Cardiac muscle cell (in vitro differentiated cells and primary cell): ENCODE measurements at places on chromosomes 1 and 21. TPM values are rescaled to one million over a fixed set of nuclear protein-coding genes. Genes with fewer than 3 reads are reported as not detected.

GRCh38 chr1:106290805-106291501, 765.5 kb upstream of the PRMT6 start:
- H3K4me1 ChIP-seq = peaks cover 4% of the 10 kb centered on the region
- H3K4me3 ChIP-seq = no peak overlapping the region
- no peaks in the 10 kb centered on the region for H3K36me3 ChIP-seq
- H3K27ac ChIP-seq = no peak overlapping the region
- DNase-seq = no peak

DNA sequence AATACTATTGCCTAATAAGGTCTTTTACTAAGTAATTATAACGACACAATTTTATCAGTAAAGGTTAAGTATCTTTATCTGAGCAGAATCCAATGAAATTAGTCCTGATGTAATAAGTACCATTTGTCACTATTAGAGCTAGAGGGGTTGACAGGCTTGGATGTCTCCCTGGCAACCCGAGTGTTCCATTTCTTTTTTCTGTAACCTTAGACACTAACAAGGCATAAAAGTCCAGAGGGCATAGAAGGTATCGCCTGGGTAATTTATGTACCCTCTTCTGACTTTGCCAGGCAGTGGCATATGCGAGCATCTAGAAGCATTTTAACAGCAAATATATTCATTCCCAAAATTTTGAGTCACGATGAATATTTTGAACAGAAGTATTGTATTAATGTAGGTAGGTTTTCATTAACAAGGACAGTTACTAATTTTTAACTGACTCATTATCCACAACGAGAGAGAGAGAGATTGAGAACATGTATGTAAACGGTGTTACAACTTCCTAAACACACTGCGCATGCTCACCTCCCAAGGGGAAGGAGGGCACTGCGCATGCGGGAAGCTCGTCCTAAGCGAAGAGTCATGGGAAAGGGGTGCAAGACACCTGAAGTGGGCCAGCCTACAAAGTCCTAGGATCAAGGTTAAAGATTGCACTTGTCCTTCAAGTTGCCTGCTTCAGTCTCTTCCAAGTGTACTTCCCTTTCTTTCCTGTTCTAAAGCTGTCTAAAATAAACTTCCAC, 423.9 kb downstream of the DSCAM start:
- H3K4me3 ChIP-seq = no peak overlapping the region
- H3K27me3 ChIP-seq = no peaks in the 10 kb centered on the region
- DNase-seq = no peak
- no peak overlapping the region for H3K27ac ChIP-seq
- no peaks in the 10 kb centered on the region for H3K36me3 ChIP-seq

- peaks cover 4% of the 10 kb centered on the region for H3K4me1 ChIP-seq
- H3K36me3 ChIP-seq = no peaks in the 10 kb centered on the region
- H3K4me3 ChIP-seq = no peak overlapping the region
- no peak for DNase-seq
- no peaks in the 10 kb centered on the region for H3K27me3 ChIP-seq
Measured at GRCh38 chr21:45559216-45560105, 17.2 kb upstream of the SLC19A1 start.

DNA sequence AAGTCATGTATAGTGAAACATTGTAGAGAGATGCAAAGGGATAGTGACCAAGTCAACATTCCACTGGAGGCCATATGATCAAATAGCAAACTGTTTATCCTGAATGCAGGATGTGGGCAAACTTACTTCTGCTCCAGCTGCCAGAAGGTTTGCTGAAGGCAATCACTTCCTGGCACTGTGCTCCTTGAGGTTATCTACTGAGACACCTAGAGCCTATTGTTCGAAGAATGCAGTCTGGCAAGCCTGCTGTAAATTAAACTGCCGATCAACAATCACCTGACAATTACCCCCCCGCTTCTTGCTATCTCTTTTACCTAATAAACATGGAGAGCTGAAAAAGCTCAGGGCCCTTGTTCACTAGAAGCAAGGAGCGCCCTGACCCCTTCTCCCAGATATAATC, 139.4 kb upstream of the B3GALT2 start:
- no peaks in the 10 kb centered on the region for H3K4me1 ChIP-seq
- H3K27ac ChIP-seq = no peak overlapping the region
- no peak overlapping the region for H3K4me3 ChIP-seq
- H3K36me3 ChIP-seq = no peaks in the 10 kb centered on the region
- DNase-seq = no peak
- H3K27me3 ChIP-seq = no peaks in the 10 kb centered on the region

GRCh38 chr1:202268817-202269216, 72.9 kb downstream of the UBE2T start:
- no peak overlapping the region for H3K27ac ChIP-seq
- no peaks in the 10 kb centered on the region for H3K36me3 ChIP-seq
- DNase-seq = no peak
- no peak overlapping the region for H3K4me3 ChIP-seq

PDZK1 gene
- 0.18 TPM in 1 of 2 replicates, not detected in the other for total RNA-seq

SKI gene
- total RNA-seq = 25.2 and 31.9 TPM in 2 replicates

CLDN19 gene
- total RNA-seq = 9.2 and 12.9 TPM in 2 replicates

PLPPR4 gene
- total RNA-seq = 3.2 and 4.2 TPM in 2 replicates
